ENCODE measurements at places on chromosomes 11 and 22. TPM values are rescaled to one million over a fixed set of nuclear protein-coding genes. Genes with fewer than 3 reads are reported as not detected.

DNA sequence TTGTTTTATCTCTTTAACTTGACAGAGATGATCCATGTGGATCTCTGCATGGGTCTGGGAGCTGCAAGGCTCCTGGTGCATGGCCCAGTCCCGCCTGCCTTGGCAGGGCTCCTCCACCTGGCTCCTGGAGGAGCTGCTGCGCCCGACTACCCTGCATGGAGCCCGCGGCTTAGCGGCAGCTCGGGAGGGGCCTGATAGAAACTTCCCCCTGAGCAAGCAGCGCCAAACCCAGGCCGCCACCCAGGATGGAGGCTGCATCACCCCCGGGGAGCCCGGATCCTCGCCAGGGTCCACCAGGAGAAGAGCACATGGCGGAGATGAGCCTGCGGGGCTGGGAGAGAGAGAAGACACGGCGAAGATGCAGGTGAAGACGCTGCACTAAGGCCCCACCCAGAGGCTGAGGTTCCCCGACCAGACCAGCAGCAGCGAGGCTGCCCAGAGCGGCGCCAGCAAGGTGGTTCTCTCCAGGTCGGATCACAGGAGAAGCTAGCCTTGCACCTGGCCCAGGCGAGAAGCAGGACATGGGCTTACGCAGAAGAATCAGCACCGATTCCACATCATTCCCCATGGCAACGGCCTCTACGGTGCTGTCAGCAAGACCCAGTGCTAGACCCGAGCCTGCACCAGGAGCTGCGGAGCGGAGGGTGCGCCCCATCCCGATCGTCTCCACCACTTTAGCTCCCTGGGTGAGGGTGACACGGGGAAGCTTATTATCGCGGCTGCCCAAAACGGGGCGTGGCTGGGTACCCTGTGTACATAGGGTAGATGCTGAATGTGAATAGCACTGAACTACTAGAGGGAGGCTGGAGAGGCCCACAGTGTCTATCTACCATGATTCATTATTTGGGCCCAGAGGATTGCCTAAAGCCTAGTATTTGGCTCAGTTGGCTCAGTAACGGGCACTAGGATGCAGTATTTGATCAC lies 41.3 kb upstream of the VPREB1 start:
- DNase-seq: no peak

ARHGAP42 gene
- total RNA-seq: 16.2 TPM

DNA sequence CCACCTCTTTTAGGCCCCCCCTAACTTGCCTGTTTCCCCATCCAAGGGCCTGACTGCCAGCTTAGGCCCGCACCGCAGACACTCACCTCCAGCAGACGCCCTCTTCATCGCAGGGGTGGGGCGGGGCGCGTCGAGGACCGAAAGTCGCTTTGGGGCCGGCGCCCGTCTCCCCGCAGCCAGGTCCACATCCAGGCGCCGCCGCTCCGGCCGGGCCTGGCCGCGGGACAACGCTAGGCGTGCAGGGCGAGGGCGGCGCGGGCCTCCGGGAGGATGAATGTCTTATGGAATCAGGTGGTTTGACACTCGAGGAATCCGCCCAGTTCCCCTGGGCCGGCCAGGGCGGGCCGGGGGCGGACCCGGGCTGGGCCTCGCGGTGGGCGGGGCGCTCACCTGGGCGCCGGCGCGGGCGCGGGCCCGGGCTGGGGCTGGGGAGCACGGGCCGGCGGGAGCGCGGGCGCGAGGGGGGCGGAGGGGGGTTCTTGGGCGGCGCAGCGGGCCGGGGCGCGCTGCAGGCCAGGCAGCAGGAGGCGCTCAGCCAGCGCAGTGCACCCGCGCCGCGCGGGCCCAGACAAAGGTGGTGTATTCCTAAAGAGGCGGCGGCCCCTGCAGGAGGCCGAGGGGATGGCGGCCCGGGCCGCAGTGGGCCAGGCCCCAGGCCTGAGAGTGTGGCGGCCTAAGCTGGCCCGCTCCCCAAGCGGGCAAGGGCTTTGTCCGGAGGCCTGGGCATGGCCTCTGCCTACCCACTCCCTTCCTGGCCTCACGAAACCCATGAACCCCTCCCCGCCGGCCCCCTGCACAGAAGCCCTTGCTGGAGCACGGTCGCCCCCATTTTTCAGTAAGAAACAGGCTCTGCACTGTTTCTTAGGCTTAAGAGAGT lies 177.6 kb downstream of the IGLL1 start:
- peak; percentile 83 for DNase-seq

DNA sequence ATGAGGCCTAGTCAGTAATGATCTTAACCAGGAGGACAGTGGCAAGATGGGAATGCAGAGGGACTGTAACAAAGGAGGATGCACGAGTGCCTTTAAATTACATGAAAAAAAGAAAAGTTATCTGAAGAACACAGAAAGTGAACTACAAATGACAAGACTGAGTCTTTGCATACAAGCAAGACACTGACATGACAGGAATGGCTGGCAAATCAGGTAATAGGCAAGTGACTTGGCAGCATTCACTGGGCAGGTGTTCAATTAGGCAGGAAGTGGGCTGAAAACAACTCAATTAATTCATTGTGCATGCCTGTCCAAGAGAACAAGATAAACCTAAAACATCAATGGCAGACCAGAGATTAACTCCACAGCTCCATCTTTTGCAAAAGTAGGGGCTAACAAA lies 24.0 kb downstream of the SMCO4 start:
- DNase-seq: no peak

DNA sequence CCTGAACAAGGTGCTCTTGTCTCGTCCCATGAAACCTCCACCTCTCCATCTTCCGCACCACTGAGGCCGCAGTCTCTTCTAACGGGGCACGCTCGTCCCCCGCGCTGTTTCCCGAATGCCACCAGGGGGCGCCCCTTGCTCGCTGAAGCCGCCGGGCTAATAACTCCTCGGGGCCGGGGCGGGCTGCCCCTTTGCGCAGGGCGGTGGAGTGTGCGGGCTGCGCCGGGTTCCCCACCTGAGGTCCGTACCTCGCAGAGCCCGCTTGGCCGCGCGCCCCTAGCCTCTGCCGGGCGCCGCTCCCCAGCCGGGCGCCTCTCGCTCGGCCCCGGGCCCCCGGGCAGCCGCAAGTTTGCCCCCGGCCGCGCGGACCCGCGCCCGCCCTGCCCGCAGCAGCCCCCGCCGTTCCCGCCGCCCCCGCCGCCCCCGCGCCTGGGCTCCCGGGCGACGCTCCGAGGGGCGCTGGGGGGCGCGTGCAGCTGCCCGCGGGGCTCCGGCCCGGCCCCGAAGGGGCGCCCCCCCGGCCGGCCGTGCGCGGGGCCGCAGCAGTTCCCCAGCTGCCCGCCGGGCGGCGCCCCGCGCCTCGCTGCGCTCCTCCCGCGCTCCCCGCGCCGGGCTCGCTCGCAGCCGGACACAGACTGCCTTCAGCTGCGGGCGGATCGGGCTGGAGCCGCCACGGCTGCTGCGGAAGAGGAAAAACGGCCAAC lies at the start of gene GRIK4:
TSS of gene GRIK4 (plus strand) at position 633 of the 704 bp plus-strand sequence. CDS start 148,571 bp downstream, outside the sequence.
- DNase-seq: peak; percentile 86

Data from lung (tissue), 17 donors.